ENCODE measurements at places on chromosomes 4 and X. TPM values are rescaled to one million over a fixed set of nuclear protein-coding genes. Genes with fewer than 3 reads are reported as not detected.
A peak's percentile ranks its signal among the peaks of the same experiment; 100 is the strongest.

The ZNF81 gene
- total RNA-seq: 7.5 TPM

The ZNF674 gene
- total RNA-seq: 2.8 TPM

The TLR3 gene
- 1.5 TPM for total RNA-seq

- no peak for DNase-seq
Measured at GRCh38 chr4:128549636-128550035, 259.9 kb upstream of the JADE1 start.

DNA sequence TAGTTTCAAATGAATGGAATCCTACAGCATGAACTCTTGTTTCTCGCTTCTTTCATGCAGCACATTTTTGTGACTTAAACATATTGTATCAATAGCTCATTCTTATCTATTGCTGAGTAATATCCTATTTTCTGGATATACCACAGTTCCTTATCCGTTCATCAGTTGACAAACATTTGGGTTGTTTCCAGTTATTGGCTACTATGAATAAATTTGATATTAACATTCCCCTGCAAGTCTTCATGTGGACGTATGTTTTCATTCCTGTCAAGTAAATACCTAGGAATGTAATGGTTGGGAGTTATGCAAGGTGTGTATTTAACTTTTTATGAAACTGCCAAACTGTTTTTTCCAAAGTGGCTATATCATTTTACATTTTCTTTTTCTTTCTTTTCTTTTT, 114.0 kb upstream of the SH3RF1 start:
- no peak for DNase-seq

- peak; percentile 58 for DNase-seq
Measured at GRCh38 chr4:1008840-1009541, 2.4 kb upstream of the FGFRL1 start.

GRCh38 chr4:98222306-98222705, 38.9 kb upstream of the RAP1GDS1 start:
- DNase-seq: no peak

- no peak for DNase-seq
Measured at GRCh38 chr4:30968926-30969325, 248.8 kb downstream of the PCDH7 start.

All from activated CD8-positive, alpha-beta memory T cell treated with anti-CD3 and anti-CD28 coated beads, Interleukin-2, amount 10 ng/mL, durations not matched to agents 7 days and 5 days (primary cell).